ENCODE measurements at places on chromosomes 5 and 9.

GRCh38 chr5:142280066-142281007 is 44.5 kb downstream of the SPRY4 start:
- no peak for DNase-seq

DNA sequence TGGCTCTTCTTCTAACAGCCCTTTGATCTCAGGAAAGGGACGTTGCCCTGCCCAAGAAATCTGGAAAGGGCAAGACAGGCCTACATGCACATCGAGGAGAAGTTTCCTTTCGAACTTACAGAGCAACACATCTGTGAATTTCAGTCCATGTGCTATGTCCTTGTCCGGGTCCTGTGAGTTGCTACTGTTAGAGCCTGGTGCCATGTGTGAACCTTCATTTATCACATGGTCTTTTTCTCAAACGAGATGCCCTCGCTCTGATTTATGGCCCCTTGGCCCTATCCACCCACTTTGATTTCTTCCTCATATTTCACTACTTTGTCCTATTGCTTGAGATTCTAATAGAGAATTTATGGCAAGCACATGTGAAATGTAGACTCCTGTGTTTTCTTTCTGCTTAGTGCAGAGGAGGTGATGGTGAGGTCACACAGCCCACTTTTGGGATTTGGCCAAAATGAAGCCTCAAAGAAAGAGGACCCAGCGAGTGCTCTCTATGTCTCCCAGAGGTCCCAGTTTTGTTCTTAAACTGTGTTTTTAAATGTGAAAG is 153.1 kb downstream of the SNCAIP start:
- no peak for DNase-seq

GRCh38 chr9:92671323-92671722 is 1.4 kb upstream of the IPPK start:
- peak; percentile 80 for DNase-seq

DNA sequence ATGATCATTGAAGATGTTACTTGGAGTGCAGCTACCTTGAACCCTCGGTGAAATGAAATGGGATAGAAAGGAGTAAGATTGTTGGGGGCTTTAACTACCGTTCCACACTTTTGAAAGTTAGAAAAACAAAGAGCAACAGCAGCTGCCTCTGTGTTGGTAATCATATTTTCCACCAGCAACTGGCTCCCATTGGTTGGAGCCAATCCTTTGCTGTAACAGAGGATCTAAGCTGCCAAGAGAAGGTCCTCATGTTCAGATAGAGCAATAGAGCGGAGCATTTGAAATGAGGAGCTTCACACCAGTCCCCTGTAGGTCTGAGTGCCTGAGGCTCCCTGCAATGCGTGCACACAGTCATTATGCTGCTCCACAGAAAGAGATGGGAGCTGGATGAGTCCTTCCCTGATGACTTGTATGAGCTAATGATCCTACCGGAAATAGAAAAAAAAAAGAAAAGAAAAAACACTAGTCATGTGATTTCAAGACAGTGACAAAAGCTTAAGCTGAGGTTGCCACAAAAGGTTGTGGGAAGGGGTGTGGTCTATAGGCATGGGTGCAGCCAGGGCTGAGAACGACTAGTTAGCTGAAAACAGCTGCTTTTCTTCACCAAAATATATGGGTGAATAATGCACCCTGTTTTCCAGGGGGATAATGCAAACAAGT is 300.7 kb downstream of the MLLT3 start:
- no peak for DNase-seq

- DNase-seq, result no peak
Measured at GRCh38 chr9:134039386-134040175, 14.3 kb downstream of the BRD3OS start.

DNA sequence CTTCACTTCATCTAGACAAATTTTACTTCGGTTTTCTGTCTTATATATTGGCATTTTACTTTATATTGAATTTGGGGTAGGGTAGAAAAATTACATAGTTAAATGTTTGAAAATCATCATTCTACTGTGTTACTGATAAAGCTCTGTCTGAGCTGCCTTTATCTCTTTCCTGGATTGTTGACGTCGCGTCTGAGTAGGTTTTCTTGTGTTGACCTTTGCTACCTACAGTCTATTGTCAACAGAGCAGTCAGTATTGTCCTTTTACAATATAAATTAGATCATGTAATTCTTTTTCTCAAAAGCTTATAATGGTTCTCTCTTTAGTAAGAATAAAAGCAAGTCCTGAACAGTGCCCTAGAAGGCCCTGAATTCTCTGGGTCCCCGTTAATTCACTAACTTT is 128.2 kb downstream of the HACD4 start:
- DNase-seq, result no peak

DNA sequence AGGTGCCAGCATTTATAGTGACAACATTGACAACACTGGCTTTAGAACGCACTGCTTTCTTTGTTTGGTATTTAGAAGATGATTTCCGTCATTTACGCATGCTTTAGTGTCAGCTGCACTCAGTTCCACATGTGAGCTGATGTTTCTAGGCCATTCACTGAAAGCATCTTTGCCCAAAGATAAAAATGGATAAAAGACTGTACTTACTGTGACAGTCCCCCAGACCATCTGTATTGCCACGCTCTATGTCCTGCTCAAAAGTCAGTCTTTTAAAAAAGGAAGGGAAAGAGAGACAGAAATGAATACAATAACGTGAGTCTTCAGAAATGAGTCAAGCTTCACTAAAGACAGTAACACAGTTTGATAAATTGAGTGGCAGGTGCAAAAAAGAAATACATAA is 99.3 kb downstream of the SEMA6A start:
- no peak for DNase-seq

DNA sequence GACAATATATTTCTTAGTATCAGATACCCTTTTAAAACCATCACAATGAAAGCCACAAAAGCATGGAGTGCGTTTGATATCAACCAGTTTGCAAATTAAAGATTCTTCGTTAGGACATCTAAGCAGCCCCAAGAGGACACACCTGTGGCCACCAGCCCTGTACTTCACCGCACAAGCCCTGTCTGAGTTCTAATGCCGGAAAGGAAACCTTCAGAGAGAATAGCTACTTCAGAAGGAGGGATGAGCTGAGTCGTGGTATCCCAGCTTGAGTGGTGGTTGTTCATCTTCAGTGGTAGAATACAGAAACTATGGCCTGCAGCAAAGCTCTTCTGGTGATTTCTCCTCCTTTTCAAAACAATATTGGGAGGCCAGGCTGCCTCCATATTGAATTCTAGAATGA is 319.6 kb downstream of the FBXL7 start:
- no peak for DNase-seq

- DNase-seq, result no peak
Measured at GRCh38 chr9:134233022-134233421, 68.7 kb upstream of the RNU6ATAC start.

GRCh38 chr9:115444959-115445358 is 327.0 kb upstream of the TNC start:
- no peak for DNase-seq

DNA sequence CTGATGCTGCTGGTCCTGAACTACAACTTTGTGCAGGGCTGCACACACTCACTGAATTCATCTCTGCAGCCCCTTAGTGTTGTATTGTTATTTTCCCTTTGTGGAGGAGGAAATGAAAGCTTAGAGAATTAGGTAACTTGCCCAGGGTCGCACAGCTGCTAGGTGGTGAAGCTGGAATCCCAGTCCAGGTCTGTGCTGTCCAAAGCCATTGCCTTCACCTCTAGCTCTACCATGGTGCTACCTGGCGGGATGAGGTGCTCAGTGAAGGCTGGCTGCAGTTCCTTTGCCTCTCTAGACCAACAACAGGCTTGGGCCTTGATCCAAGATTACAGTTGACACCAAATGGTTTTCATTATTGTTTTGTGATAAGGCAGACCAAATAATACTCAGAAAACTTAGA is 177.8 kb upstream of the PITX1 start:
- DNase-seq, result no peak

GRCh38 chr5:1288439-1289335 is 6.2 kb downstream of the TERT start:
- no peak for DNase-seq

- no peak for DNase-seq
Measured at GRCh38 chr5:122165559-122166078, 36.3 kb downstream of the ZNF474 start.

DNA sequence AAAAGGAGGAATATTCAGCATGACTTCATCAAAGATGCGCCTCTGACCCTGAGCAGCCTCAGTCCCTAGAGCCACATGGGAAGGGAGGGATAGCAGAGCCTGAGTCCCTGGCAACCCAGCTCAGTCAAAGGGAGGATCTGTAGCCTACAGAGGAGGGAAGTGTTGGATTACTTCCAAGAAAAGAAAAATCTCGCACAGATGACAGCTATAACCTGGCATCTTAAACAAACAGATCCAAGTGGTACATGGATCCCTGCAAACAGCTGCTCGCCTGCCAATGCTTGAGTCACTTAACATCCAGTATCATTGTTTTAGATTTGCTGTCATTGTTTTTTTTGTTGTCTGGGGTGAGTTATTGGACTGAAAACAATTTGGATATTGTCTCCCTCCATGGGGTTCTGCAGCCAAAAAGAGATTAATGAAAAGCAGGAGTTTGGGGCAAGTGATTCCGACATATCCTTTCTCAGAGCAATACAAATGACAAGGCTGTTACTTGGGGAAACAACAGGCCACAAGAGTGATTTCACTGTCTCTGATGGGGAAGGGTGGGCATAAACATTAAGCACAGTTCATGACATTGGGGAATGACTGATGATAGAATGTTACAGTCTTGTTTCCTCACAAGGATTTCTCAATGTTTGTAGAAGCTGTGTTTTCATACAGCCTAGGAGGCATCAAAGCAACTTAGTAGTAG is 153.5 kb upstream of the KIF2A start:
- no peak for DNase-seq

- DNase-seq, result no peak
Measured at GRCh38 chr9:98935071-98935505, 8.6 kb upstream of the COL15A1 start.

GRCh38 chr9:100228352-100228869 is 124.3 kb downstream of the TEX10 start:
- no peak for DNase-seq

DNA sequence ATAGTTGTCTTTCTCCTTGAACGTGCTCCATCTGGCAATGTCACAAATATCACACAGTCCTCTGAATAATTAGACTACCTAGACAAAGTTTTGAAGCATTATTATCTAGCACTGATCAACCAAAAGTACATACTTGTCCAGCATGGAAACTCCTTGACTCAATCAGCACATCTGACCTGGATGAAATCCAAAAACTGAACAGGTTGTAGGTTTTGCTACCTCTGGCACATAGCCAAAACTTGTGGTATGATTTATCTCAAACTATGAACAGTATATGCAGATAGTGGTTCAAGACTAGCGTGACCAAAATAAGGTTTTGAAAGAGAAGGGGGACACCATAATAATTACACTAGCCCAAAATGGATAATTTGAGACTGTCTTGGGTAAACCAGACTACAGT is 158.1 kb downstream of the ARRDC3 start:
- no peak for DNase-seq
